ENCODE measurements at places on chromosomes 11 and 22.
A peak's percentile ranks its signal among the peaks of the same experiment; 100 is the strongest.

DNA sequence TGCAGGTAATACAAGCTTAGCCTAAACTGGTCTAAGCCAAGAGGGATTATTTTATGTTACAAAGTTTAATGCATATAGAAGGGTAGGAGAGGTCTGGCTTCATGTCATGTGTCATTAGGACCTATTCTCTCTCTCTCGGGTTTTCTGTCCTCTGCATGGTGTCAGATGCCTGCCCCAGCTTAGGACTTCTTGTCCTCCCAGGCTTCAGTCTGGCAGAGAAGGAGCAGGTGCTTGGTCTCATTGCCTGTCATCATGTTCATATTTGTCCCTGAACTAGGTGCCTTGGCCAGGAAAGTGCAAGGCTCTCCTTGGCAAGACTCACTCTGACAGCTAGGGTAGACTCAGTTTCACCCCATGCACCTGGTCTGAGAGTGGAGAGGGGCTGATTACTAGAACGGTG is 126.3 kb downstream of the ADAMTS15 start:
- no peak for DNase-seq

DNA sequence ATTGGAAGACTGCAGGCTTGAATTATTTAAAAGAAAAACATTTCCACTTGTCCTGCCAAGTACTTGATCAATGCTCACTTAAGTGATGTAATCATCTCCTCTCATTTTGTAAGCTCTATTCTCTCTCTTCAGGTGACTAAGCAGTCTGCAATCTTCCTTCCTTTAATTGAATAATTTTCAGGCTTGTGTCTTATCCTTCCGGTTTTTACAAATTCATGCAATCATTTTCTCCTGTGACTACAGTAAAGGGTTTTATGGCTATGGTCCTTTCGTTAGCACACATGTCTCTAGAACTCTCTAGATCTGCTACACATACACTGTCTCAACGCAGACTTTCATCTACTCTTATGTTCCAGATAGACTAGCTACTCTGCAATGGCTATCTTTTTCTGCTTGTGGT is 12.6 kb upstream of the UPB1 start:
- DNase-seq: no peak

DNA sequence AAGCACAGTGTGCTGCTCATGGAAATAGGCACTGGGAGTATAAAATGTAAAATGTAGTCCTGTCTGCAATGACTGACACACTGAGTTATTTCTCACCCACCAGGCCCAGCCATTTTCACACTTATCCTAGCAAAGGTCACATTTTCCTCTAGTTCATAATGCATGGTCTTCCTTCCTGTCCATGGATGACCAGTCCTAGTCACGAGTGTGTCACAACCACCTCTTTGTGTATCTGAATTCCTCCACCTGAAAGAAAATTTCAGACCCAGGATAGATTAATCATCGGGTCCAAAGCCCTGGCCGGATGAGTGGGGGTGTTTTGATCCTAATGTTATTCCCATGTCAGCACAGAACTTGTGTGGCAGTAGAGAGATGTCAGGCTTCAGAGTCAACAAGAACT is at the start of gene MRGPRX4:
Gene MRGPRX4 (plus strand): TSS at position 172 of the 400 bp plus-strand sequence. CDS start 420 bp downstream, outside the sequence.
- no peak for DNase-seq

DNA sequence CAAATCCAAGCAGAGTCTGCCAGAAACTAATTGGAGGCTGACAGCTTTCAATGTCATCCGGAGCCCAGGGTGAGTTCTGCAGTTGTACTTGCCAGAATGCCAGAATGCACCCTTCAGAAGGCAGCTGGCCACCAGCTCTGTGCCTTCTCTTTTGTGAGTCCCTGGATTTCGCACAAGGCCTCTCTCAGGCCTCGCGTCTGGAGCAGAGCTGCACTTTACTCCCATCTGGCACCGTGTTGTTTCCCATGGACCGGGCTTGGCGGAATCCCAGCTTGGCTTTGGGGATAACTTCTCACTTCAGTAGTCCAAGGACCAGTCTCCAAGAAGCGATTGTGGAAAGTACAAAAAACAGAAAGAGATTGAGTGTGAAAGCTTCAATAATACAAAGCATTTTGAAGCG is 451.3 kb upstream of the KIRREL3 start:
- no peak for DNase-seq

DNA sequence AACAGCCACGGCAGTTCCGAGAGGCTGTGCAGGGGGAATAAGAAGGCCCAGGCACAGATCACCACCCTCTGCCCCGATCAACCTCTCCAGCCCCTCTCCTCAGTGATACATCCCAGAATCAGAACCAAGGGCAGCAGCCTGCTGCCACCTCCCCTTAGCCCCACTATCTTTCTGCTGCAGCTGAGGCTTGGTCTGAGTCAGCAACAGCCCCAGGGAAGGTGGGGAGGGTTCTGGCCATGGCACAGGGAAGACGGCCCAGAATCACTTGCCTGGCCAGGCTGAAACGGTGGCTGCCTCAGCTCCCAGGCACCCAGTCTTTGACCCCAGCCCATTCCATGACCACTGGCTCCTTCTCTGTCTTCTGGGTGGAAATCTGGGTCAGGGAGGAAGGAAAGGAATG is 2.3 kb downstream of the CHID1 start:
- no peak for DNase-seq

DNA sequence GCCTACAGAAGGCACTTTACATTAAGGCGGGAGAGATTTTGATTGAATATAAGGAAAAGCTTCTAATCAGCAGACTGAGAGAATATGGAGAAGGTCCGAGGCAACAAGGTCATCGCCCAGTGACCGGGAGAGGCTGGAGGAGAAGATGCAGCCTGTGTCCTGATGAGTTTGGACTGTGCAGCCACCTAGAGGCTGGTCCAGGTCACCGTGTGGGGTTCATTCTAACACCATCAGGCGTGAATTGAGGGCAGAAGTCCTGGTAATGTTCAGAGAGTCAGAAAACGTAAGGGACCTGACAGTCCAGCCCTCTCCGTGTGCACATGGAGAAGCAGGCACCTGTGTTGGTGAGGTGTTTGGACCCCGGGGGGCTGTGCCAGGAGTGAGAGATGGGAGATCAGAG is 102.7 kb downstream of the FEZ1 start:
- no peak for DNase-seq

GRCh38 chr11:76763573-76764346 is 19.4 kb upstream of the TSKU start:
- DNase-seq: peak; percentile 43

DNA sequence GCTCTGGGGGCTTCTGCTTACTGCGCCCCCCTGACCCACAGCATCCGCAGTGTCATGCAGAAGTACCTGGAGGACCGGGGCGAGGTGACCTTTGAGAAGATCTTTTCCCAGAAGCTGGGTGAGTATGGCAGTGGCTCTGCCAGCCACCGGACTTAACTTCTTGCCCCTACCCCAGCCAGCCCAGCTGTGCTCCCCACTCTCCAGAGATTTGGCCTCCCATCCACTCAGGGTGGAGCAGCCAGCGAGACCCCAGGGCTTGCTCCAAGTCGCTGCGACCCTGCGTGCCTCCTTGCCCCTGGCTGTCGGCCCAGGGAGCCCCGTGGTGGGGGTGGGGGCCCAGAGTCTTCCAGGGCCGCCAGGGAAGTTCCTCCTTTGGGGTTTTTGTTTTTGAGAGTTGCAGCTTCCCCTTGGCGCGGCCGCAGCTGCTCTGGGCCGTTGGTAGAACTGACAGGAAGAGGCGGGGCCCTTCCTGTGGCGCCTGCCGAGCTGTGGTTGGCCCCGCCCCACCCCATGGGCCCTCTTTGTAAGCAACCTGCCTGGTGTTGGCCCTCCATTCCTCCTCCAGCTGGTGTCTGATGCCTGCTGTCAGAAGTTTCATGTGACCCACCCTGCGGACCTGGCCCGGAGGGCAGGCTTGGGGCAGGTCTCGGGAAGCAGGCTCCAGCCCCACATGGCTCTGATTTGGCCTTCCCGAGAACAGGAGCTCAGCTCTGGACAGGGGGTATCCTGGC is 11.1 kb downstream of the GRK2 start:
- DNase-seq: peak; percentile 77

DNA sequence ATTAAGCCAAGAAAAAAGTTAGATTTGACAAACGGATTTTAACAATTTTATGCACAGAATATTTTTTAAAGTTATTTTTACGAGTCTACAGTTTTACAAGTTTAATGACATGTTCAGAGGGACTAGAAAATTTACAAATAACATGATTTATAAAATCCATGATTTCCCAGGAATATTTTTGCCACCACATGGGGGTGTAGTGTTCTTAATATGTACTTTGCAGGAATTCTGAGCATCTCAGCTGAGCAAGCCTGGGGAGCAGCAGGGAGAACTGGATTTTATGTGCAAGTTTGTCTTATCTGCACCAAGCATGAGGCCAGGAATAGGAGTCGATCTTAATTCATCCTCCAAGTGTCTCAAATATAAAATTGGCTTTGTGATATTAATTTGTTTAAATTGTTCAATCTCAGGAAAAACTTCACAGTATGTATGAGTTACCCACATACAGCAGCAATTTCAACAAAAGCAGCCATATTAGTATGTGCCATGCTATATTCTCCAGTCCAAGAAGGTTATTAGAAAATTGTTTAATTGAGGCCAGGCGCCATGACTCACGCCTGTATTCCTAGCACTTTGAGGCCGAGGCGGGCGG is 826.3 kb downstream of the DLG2 start:
- DNase-seq: no peak

- no peak for DNase-seq
Observed at GRCh38 chr11:8090756-8091155, 9.7 kb downstream of the TUB start.

GRCh38 chr11:122872046-122872445 is 10.5 kb upstream of the JHY start:
- no peak for DNase-seq

GRCh38 chr11:75667255-75667830 is 1.5 kb downstream of the MAP6 start:
- DNase-seq: no peak

DNA sequence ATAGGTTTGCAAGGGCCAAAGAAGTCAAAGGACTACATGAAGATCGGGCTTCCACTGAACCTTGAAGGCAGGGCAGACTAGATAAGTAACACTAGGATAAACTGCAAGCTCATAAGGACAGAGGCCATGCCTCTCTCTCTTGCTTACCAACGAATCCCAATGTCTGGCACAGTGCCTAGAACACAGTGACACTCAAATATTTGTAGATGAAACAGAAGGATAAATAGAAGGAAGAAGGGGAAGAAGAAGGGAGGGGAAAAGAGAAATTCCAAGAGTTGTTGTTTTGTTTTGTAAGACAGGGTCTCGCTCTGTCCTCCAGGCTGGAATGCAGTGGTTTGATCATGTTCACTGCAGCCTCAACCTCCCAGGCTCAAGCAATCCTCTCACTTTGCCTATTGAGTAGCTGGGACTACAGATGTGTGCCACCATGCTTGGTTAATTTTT is 26.9 kb downstream of the SIK3 start:
- DNase-seq: no peak

DNA sequence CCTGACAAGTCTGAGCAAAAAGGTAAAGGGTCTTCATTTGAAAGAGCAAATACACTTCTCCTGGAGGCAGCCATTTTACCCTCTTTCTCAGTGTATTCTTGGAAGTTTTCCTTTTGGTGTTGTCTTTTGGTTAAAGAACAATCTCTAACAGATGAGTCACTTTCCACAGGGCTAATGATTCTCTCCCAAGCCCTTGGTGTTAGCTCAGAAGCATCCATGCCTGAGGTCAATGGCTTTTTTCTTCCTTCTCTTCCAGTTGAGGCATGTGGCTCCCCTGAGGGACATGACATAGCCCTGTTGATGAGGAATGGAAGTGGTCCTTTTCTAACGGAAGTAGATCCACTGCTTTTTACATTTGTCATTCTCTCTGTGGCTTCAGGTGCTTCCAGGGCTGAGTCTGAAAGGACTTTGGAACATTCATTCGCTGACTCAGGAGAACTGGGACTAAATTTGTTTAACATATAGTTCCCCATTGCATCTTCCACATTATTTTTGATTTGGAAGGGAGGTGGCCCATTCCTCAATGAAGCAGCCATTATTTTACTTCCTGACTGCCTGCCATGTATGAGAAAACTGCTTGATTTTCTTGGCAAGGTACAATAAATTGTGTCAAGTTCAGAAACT is 13.8 kb upstream of the POGLUT3 start:
- no peak for DNase-seq

DNA sequence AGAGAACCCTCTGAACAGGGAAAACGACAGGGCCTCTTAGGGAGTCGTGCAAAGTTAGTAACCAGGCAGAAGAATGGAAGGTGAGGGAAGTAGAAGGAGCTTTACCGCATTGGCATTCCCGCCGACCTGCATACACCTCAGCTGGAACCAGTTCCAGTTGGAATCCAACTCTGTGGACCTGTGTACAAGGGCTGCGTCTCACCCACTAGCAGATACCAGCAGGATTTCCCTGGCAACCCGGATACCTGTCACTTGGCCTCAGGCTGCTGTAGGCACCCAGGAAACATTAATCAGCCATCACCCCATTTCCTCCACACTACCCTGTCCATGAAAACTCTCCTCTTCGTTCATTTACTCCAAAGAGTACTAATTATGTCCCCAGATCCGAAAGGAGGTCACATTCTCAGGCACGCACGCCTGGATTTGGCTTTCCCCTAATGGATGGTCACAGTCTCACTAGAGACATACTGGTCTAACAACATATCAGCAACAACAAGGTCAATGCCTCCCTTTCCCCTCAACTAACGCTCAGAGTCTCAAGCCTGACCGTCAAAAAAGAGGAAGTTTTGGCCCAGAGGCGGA is 842 bp downstream of the ARFGAP2 start:
- DNase-seq: no peak

GRCh38 chr11:18590571-18590970 is 2.0 kb upstream of the UEVLD start:
- no peak for DNase-seq

GRCh38 chr11:29809121-29809520 is 207.7 kb downstream of the KCNA4 start:
- DNase-seq: no peak

Data from chondrocyte (in vitro differentiated cells).